ENCODE measurements at places on chromosomes 2 and 18.

- no peak for DNase-seq
Observed at GRCh38 chr2:36915627-36916026, 50.7 kb downstream of the STRN start.

- DNase-seq, result no peak
Observed at GRCh38 chr2:151638191-151638933, 95.9 kb downstream of the NEB start.

- no peak for DNase-seq
Observed at GRCh38 chr18:40017021-40017420, 1938.0 kb upstream of the PIK3C3 start.

- DNase-seq, result no peak
Observed at GRCh38 chr2:137348301-137348700, 583.0 kb downstream of the THSD7B start.

DNA sequence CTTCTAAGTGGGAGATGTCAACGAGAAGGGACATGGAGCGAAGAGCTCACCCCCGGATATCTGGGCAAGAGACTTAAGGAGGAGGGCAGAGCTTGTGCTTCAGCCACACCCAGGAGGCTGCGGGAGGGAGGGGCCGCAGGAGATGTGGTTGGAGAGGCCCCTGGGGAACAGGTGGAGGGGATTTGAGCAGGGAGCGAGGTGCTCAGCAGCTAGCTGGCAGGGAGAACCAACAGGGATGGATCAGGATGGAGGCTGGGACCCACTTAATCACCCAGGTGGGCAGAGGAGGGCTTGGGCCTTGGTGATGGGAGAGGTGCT is 78.3 kb downstream of the MBP start:
- DNase-seq, result no peak

GRCh38 chr2:10080536-10081304 is 509 bp upstream of the CYS1 start:
- DNase-seq, result no peak

GRCh38 chr2:30408961-30409387 is 38.1 kb upstream of the LCLAT1 start:
- no peak for DNase-seq

DNA sequence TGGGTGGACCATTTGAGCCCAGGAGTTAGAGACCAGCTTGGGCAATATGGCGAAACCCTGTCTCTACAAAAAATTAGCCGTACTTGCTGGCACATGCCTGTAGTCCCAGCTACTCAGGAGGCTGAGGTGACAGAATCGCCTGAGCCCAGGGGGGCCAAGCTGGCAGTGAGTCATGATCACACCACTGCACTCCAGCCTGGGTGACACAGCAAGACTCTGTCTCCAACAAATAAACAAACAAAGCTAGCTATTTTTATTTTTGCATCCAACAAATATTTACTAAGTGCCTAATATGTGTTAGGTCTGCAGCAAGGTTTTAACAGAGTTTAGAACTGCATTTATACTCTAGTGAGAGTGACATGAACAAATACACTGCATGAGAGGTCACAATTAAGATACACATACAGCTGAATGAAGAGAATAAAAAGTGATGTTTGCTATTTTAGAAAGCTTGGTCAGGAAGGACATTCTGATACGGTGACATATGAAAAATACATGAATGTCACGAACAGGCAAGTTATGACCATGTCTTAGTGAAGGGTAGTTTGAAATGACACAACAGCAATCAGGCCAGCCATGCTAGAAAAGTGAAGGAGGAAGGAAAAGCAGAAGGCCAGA is 83.2 kb upstream of the FRZB start:
- no peak for DNase-seq

DNA sequence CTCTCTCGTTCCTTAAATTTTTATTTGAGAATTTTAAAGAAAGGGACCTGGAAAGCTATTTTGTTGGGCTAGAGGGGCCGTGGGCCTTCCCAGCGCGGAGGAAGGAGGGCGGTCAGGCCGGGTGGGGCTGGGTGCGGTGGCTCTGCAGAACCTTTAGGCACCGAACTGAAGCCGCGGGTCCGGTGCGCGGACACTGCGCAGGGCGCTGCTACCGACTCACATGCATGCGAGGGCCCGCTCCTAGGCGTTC is 1.6 kb upstream of the TWIST2 start:
- DNase-seq, result no peak

DNA sequence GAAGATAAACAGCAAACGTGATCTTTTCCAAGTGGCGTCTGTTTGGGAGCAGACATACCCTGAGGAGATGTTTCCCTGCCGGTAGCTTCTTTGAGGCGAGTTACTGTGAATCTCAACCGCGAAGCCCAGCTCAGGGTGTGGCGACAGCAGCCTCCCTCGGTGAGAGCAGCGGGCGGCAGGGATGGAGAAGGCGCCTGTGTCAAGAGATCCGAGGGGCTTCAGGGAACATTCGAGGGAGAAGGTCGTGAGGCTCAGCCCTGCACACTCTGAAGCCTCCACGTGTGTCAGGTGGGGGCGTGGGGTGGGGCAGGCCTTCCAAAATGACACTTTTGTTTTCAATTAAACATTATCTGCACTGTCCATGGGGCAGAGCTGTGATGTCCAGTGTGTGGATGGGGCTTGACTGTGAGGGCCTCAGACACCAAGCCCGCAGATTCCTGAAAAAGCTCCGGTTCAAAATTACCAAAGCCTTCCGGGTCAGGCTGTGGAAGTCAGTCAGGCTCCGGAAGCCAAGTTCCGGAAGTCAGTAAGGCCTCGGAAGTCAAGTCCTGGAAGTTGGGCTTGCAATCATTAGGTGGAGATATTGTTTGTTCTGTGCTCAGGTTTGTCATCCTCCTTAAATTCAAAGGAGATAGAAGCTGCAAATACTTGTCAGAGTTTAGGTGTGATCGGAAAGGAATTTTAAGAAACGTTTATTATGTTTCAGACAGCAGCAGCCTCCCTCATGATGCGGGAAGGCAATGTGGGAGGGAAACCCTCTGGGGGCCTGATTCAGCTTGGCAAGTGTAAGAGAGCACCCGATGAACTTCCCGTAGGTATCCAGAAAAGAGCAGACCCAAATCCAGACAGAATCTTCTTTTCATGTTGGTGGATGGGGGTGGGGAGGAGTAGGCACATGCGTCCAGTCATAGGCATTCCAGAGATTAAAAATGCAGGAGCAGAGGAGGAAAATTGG is 20.7 kb downstream of the SMIM21 start:
- DNase-seq, result no peak

DNA sequence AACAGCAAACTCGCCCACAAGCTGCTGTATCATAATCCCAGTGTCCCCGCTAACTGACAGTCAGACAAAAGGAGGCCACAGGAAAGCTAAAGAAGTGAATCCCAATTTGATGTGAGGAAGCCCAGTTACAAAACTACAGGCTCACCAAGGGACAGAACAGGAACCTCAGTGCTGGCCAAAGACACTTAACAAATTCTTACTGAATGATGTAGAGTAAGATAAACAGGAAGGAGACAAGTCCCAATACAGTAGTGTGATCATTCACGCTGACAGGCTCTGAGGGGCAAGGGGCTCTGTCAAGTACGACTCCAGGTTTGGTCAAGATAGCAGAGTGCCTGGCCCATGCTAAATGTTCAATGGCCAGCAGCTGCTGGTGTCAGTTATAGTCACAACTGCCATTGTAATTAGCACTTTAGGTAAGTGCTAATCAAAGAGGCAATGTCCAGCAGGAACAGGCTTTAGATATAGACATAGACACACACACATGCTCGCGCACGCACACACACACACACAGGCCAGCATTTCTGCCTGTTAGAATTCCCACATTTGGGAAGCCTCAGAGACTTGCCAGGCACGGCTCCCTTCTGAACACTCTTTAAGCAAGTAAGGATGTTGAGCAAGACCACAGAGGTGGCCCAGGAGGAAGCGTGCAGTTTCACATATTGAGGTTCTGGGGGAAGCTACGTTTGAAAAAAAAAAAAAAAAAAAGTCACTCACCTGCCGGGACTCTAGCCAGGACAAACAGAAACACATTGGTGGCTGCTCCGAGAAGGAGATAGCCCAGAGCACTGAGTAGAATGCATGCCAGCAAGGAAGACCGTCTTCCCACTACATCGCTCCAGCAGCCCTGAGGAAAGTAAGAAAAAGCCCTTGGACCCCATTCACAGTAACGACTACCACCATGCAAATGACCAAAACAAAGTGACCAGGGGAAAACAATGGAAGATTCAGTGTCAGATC is 35.4 kb upstream of the TMEM182 start:
- no peak for DNase-seq

DNA sequence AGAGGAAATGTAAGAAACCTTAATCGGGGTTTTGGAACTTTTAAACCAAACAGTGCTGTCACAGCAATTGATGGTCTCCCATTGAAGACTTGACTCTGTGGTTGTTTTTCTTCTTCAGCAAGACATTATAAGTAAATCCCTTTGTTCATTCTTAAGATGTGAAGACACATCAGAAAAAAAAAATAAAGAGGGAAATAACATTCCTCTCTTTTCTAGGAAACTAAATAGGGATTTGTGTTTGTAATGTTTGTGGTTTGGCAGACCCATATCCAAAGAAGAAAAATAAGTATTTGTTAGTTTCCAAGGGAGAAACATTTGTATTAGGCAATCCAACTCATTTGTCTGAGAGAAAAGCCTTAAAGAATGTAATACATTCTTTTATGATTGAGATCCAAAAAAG is 359.9 kb downstream of the DSC3 start:
- DNase-seq, result no peak

GRCh38 chr18:34370704-34371395 is 146.1 kb upstream of the NOL4 start:
- no peak for DNase-seq

GRCh38 chr2:207479198-207479785 is 50.5 kb upstream of the CREB1 start:
- no peak for DNase-seq

DNA sequence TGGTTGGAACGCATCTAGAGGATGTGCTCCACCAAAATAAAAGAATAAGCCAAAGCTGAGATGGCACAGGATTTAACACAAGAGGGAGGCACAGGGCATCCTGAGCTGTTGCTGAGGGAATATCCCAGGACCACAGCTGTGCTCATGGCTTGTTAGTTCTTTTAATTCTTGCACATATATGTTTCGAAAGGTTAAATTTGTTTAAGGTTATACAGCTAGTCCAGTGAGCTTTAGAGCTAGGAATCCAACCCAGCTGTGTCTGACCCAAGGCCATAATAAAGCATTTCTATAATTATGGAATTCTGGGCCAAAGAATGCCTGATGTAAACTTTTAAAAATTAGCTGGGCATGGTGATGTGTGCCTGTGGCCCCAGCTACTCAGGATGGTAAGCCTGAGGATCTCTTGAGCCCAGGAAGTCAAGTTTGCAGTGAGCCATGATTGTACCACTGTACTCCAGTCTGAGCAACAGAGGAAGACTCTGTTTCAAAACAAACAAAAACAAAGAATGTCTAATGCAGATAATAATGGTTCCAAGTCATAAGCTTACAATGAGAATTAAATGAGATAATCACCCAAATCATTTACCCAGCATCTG is 66.4 kb upstream of the CCBE1 start:
- no peak for DNase-seq

DNA sequence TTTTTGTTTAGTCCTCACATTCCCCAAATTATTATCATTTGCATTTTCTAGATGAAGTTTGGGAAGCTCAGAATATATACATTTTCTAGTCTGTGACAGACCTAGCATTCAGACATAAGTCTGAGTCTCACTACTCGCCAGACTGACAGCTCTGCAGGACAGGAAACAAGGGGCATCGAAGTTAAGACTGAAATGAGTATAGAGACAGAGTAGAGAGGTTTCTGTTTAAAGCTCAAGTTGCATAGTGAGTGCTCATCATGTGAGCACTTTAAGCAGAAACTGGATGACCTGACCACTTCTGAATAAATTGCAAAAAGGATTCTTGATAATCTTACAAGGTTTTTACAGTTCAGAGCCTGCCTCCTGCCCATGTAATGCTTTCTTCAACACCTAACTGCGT is 1.1 kb downstream of the HADHB start:
- no peak for DNase-seq

GRCh38 chr18:12857215-12857905 is 26.7 kb downstream of the PTPN2 start:
- no peak for DNase-seq

DNA sequence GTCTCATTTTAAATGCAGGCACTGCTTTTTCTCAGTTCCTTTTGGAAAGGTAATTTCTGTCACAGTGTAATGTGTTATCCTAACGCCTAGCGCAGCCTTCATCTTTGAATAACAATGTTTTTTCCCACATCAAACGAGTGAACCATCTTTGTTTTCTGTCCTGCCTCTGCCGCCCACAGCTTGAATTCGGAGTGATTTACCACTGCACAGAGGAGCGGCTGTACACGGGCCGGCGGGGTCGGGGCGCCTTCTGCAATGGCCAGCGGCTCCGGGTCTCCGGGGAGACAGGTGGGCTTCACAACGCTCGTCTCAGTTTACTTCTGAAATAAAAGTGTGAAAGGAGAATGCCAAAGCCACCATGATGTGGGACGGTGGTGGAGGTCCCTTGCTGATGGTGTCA is 32.8 kb downstream of the IMPA2 start:
- no peak for DNase-seq

GRCh38 chr18:79826966-79827365 is 29.2 kb downstream of the KCNG2 start:
- DNase-seq, result no peak

GRCh38 chr18:33560686-33561370 is 17.2 kb upstream of the ASXL3 start:
- DNase-seq, result no peak

GRCh38 chr2:5685225-5685624 is 7.0 kb upstream of the SOX11 start:
- DNase-seq, result no peak

DNA sequence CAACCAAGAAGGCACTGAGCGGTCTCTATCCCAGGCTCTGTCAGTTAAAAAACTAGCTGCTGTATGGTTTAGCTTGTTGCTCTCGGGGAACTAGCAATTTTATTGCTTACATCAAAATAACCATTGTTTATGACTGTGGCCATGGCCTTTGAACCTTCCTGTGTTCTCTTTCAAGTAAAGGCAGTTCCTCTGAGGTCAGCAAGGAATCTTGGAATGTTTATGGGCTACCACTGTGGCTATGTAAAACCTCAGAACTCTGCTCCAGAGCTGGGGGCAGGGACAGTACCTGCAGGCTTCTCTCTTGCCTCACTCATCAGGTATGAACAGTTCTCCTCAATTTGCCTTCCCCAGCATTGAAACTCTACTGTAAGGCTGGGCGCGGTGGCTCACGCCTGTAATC is 416.0 kb upstream of the NETO1 start:
- DNase-seq, result no peak

- no peak for DNase-seq
Observed at GRCh38 chr2:72847534-72848315, 21.9 kb upstream of the EXOC6B start.

DNA sequence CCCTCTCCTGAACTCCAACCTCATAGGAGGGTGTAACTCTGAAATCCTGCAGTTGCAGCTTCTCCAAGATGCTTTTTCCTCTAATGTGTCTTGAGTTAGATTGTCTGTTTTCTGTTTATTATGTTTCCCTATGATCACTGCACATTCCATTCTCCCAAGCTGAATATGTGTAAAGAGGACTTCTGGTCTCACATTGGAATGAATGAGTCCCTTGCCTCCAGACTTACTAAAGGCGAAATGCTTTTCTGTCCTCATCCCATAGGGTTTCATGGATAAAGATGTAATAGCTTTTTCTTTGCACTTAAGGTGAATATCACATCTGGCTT is 35.5 kb upstream of the CYP27A1 start:
- no peak for DNase-seq
